Epithelial cell of esophagus (primary cell): ENCODE measurements at places on chromosomes 16 and 17.
A peak's percentile ranks its signal among the peaks of the same experiment; 100 is the strongest.

DNA sequence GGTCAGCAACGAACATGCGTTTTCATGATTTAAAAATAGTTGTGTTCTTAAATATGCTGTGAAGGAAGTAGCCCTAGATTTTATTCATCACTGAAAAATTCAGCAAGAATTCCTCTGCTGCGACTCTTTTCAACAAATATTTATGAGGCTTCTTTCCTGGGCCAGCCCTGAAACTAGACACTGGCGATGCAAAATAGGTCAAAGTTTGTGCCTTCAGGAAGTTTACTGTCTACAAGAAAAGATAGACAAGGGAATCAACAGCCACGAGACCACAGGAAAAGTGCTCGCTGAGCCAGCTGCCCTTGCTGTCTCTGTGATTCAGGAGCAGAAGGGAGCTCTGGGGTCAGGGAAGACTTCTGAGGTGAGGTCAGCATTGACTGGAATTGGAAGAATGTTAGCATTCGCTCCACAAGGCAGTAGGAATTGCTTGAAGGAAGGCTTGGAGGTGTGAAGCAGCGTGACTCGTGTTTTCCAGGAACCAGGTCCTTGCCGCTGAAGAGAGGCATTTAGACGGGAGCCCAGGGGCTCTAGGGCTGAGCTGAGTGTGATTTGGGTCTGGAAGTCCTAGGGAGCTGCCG, 1.9 kb upstream of the RPL26 start:
- peak; percentile 73 for DNase-seq

DNA sequence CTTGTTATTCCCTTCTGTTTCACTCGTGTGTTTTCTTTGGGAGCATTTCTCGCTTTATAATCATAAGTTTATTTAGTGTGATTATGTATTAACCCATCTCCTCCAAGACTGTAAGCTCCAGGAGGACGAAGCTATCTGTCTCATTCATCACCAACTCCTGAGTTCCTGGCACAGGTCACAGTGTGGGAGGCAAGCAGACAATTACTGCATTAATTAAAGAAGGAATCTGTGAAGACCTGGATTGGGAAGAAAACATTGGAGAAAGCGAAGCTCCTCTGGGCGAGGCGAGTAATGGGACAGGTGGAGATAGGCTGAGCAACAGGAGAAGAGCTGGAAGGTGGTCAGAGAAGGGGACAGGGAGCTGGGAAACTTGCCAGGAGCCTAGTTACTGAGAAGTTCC, 7.8 kb upstream of the CAMKK1 start:
- DNase-seq, result no peak

DNA sequence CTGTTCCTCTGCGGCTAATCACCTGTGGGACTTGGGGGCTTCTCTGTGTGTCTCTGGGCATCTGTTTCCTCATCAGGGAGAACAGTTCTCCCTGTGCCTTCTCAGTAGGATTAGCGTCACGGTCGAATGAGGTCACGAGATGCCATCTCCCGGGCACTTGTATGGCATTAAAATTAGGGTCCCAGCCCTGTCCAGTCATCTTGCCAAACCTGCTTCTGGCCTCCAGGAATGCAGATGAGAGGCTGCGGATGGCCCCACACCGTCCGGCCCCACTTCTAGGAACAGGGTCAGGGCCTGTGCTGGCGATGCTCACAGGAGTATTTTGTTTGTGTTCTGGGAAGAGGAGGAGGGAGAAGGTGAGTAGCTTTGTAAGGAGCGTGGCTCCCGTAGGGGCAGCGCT, 58.5 kb downstream of the OR1D5 start:
- DNase-seq, result no peak

- DNase-seq, result no peak
These were observed 93.6 kb upstream of the CDH13 start for GRCh38 chr16:82533189-82533588.

DNA sequence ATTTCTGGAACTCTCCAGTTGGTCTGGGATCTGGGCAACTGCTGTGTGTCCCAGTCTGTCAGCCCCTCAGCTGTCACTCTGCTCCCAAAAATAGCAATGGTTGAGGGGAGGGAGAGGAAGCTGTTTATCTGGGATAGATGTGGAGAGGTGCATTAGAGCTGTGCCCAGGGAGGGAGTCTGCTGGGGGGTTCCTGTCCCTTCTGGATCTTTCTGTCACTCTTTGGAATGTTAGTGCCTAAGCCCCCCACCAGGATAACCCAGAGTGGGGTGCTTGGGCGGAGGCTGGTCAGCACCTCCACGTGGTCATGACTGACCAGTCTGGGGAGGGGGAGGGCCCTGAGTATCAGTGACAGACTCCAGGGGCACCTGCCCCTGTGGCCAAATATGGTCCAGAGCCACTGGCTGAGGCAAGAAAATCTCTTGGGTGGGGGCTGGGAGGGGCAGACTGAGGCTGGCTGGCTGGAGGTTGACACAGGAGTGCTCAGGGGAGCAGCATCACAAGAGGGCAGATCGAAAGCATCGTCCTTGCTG, at the start of gene UNC45B:
Gene UNC45B, plus strand, starts transcription at position 443 of the 531 bp plus-strand sequence. CDS start 447 bp downstream, outside the sequence.
- DNase-seq, result no peak

- peak; percentile 76 for DNase-seq
These were observed 13.5 kb upstream of the ABAT start for GRCh38 chr16:8660841-8661301.

DNA sequence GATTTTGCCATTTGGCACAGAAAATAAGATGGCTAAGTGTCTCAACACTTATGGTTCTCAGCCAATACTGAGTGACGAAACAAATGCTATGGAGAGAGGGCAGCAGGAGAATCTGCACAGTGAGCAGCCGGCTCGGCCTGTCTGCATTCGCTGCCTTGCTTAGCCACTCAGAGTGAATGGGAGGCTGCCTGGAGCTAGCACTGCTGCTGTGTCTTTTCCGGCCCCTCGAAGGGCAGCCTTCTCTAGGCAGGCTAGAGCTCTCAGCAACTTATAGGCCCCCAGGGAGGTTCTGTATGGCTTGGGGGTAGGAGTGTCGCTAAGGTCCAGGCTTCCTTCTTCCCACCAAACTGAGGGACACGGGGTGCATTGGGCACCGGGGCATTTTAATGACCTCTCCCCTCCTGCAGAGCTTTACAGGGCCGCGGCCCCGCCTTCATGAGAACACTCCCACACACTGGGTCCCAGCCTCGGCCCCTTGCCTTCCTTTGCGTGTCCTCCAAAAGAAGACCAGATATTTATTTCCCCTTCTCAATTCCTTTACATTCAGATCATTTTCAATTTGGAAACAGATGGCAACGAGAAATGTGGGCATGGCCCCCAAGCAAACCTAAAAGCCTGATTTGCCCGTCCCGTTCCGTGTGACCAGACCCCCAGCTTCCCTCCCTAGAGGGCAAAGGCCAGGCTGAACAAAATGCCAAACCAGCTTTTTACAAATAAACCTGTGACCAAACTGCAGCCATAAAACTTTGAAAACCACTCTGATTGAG, 670.9 kb downstream of the TOX3 start:
- no peak for DNase-seq

- no peak for DNase-seq
These were observed 223.6 kb downstream of the XYLT1 start for GRCh38 chr16:17246974-17247732.

DNA sequence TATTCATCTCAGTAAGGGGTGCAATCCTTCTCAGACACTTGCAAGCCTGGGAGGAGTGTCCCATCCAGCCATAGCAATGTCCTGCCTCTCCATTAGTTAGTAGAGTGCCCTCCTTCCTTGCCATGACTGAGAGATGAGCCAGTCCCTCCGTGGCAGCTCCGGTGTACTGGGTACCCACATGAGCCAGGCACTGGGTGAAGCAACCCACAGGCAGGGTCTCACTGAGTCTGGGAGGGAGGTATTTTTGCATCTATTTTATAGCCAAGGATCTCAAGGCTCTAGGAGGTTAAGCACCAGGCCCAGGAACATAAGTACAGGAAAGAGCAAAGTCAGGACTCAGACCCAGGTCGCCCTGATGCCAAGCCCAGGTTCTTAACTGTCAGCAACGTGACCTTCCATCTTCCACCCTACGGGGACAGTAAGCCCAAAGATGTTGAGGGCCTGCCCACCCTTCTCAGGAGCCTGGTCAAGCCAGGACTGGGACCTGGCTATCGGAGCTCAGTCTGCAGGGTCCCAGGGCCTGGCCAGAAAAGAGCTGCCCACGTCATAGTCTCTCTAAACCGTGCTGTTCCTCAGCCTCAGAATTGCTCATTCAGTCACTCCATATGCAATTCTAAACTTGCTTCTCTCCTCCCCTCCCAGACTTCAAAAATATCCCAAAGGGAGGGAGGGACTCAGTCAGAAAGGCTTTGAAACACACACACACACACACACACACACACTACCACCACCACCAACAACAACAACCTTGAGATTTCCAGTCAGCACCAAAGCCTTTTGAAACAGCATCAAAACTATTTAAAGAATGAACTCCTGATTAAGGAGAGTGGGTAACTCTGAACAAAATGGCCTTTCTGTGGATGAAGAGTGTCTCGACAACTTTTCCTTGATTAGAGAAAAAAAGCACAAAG, 16.6 kb downstream of the NOS2 start:
- DNase-seq, result no peak

DNA sequence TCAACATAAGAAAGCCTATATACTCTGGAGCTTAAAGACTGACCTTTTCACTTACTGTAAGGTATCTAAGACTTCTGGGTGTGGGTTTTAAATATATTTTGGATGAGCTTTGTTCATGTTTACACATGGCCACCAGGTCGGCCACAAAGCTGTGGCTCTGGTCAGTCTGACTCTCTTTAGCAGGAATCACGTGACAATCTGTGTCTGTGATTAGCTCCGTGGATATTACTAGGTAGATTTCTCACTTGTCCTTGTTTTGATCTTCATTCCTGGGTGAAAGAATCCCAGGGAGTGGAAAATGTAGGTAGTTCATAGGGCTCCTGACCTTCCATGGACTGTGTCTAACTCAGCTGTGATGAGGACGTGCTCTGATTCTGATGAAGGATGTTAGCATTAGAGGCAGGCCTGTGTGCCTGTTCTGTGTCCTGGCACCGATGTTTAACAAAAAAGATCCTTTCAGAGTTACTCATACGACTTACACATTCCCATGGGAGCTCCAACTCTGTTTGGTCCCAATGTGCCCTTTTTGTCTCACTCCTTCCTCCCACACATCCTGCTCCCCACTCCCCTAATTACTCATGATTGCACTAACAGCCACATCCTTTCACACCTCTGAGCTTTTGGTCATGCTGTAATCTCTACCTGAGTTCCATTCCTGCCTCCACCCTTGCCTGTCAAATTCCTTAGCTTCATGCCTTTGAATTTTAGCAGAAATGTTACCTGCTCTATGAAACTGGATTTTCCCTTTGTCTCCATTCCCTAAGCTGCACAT, 425.1 kb downstream of the MAF start:
- no peak for DNase-seq

DNA sequence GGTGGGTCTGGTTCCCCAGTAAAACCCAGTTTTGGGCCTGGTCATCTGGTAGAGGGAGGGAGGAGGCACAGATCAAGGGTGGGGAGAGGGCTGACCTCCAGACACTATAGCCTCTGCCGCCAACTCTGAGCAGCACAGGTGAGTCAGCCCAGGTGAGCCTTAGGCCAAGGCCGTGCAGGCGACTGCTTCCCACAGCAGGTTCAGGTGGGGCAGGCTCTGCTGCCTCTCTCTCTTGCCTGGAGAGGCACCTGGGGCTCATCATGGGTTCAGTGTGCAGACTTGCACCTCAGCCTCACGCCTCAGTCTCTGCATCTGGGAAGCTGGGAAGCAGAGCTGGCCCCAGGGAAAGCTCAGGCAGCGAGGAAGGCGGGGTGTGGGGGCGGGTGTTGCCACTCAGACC, 37.8 kb upstream of the IL34 start:
- DNase-seq, result peak; percentile 71

GRCh38 chr17:42519546-42520491, 16.2 kb upstream of the NAGLU start:
- DNase-seq, result peak; percentile 83

- no peak for DNase-seq
These were observed 5.3 kb upstream of the NSMCE1 start for GRCh38 chr16:27273670-27274423.

DNA sequence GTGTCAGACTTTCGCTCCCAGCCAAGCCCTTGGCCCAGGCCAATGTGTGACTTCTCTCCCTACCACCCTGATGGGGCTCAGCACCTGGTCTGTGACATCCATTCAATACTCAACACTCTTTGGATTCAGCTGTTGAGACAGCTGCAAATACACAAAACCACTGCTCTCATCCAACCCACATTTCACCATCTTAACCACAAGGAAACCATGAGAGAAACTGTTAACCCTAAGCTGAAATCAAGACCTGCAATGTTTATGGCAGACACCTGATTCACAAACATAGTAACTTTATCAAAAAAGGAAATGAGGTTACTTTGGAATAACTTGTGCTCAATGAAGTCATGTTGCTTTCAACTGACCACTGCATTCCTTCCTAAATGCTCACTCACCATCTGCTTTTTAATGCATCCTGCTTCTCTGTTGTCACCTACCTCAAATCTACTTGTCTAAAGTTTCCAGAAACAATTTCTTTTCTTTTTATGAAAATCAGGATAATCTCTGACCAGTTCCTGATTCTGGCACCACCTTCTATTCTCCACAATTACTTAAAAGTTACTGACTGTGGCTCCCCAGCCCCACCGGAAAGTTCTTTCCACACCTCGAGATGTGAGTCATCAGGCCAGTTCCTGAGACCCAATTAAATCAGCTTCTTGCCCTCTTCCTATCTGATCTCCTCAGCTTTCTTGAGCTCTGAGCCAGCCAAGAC, 88.2 kb downstream of the NOG start:
- DNase-seq, result peak; percentile 77

DNA sequence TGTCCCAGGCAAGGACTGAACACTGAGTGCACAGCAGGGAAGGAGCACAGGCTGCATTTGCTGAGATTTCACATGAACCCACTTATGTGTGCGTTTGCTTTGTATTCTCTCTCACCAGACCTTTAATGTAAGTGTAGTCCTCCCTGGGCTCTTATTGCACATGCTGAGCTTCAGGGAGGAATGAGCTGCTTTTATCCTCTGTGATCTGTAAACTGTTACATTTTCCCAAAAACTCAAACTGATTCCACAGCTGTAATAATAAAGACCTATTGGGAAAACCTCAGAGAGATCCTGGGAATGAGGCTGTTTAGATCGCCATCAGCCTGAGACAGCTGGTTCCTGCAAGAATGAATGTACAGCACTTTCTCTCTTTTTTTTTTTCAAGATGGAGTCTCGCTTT, 53.6 kb upstream of the ADORA2B start:
- DNase-seq, result no peak

DNA sequence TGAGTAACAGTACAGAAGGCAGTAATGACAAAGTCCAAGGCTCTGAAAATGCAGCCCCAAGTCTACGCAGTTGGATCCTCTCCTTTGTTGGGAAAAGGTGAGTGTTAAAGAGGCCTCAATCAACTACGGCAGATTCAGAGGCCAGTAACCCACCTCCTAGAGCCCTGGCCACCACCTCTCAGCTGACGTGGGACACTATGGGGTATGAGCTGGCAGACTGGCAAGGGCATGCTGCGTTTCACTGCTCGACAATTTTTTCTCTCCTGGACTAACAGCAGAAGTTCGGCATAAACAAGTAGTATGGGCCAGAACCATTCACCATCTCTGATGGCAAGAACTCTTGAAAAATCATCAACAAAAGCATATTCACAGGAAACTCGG, 17.2 kb downstream of the NCBP3 start:
- DNase-seq, result no peak

GRCh38 chr16:11004973-11005610, 60.7 kb downstream of the CLEC16A start:
- DNase-seq, result peak; percentile 69
